ENCODE measurements at places on chromosomes 7 and 10.

GRCh38 chr7:15087771-15088170, 185.2 kb upstream of the DGKB start:
- no peak for DNase-seq

DNA sequence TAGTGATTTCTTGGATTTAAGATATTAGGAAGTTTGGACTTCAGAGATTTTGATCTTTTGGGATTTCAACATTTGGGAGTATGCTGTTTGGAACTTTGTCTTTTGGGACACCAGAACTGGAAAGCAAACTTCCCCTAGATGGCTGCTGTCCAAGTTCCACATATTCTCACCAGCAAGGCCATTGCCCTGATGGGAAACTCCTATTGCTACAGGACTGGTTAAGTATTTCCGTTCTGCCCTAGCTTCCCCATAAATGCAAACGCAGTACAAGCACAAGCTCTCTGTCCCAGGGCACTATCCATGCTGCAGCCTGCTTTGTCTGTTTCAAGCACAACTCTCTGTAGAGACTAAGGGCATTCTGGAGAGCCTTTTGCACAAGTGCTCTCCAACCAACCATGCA, 79.3 kb upstream of the SLC25A13 start:
- DNase-seq = no peak

- DNase-seq = no peak
These were observed 314.3 kb downstream of the HPSE2 start for GRCh38 chr10:98921316-98921715.

- no peak for DNase-seq
These were observed 135.0 kb downstream of the DYNC1I1 start for GRCh38 chr7:95907337-95907736.

GRCh38 chr10:3119796-3120459, 52.6 kb downstream of the PFKP start:
- peak; percentile 42 for DNase-seq

DNA sequence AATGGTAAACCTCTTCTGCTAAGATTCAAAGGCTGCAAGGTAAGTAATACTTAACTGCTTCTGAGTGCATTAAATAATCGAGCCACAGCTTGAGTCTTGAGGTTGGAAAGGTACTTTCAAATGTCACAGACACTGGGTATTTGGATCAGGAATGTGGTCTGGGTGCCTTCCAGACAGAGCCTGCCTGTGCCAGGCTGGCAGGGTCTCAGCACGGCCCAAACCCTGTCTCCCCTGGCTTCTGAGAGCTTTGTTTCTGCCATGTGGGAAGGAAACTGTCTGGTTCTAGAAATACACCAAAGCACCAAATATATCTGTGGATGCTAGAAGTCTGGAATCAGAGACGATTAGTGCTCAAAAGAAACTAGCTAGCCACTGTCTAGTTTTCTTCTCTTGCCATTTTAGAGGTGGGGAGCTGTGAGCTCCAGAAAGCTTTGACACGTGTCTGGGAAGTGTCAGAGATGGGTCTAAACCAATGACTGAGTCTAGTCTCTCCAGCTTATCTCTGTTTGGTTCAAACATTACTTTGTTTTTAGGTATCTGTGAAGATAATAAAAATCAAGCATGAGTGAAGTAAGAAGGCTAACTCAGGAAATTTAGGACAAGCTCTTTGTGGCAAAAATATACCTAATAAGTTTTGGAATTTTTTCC, 162.8 kb downstream of the CYP26A1 start:
- no peak for DNase-seq

DNA sequence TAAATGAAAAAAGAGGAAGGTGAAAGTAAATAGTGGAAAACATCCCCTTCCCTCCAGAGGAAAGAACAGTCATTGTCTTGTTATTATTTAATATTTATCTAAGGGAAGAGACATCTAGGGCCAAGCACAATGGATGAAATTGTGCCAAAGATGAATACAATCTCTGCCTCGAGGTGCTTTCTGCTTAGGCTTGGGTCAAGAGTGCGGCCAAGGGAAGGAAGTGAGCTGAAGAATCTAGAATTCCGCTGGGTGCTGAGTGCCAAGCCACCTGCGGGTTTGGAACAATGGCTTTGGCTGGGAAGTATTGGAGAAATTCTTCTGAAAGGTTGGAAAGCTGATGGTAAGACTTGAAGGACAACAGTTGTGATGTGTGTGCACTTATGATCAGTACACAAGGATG, 531.3 kb upstream of the FZD8 start:
- DNase-seq = peak; percentile 23

DNA sequence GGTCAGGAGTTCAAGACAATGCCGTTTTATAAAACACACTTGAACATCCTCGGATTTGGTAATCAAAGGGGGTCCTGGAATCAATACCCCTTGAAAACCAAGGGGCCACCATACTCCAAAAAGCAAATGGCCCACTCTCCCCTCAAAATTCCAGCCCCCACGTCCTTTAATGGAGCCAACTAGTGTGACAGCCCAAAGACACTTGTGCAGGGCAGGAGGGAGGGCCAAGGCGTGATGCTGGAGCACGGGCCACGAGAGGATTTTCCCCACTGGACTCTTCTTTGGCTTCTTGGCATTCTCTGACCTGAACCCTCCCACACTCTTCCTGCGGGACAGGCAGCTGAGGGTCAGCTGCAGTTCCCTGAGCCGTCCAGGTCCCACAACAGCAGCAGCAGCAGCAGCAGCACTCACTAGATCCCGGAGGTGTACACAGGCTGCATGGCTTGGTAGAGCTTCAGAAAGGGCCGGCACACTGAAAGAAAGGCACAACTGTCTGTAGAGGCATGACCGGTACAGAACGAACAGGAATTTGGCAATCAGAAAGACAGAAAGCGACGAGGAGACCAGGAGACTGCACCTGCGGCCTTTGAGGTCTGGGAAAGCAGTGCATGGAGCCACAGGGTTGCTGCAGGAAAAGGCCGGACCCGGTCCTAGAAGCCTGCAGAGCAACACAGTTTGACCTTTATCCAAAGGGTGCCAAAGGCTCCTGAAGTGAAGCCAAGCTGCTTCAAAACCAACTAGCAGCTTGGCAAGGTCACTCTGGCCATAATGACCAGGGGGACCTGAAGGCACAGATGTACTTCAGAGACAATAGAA, 168.2 kb downstream of the TNS3 start:
- DNase-seq = no peak

GRCh38 chr10:125451319-125451718, 231.6 kb downstream of the TEX36 start:
- no peak for DNase-seq

DNA sequence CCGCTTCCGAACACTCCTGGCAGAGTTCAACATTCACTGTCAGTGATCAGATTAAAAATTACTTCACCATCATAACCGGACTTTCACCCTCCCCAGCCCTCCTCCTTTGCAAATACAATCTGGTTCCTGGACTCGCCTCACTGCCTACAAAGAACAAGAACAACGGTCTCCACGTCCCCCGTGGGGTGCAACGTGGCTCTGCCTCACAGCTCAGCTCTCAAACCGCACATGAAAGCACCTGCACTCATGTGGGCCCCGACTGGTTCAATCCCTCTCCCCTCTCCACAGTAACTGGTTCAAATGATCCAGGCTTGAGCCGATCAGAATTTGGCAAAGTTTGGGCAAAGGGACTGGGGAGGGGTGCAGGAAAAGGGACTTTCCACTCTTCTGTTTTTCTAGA, 21.0 kb downstream of the ASB13 start:
- no peak for DNase-seq

- DNase-seq = no peak
These were observed 47.8 kb upstream of the ELN start for GRCh38 chr7:73980206-73980605.

GRCh38 chr10:62961951-62962523, 145.9 kb upstream of the EGR2 start:
- DNase-seq = peak; percentile 15

DNA sequence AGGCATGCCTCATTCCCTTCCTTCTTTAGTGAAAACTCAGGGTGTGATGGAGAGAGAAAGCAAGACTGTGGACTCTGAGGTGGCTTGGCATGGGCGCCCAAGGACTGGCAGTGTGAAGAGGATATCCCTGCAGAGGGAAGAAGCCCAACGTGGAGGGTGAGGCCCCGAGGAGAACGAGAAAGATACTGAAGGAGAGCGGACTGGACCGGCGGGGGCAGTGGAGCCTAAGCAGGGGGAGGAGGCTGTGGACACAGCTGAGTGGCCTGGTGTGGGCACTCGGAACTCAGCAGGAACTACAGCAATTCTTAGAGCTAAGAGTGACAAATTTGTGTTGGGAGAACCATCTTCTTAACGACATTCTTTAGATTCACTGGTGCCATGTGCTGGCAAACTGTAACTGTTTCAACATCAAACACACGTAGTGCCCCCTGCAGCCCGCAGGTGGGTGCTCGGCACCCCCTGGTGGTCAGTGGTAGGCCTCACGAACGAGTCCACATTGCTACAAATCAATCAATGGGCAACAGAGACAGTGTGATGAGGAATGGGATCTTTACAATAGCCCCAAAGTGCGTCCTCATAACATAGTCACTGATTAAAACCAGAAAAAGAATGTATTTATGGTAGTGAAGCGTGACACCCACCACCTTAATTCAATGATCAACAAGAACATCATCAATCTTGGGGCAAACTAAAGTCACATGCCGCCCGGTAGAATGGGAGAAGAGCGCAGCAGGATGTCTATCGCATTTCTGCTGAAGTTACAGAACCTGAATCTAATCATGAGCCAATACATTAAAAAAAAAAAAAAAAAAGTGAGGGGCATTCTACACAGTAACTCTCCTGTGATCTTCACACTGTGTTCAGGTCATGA, 2.0 kb upstream of the SFTPA1 start:
- DNase-seq = peak; percentile 4

- no peak for DNase-seq
These were observed 130.4 kb upstream of the STEAP4 start for GRCh38 chr7:88437132-88437531.

DNA sequence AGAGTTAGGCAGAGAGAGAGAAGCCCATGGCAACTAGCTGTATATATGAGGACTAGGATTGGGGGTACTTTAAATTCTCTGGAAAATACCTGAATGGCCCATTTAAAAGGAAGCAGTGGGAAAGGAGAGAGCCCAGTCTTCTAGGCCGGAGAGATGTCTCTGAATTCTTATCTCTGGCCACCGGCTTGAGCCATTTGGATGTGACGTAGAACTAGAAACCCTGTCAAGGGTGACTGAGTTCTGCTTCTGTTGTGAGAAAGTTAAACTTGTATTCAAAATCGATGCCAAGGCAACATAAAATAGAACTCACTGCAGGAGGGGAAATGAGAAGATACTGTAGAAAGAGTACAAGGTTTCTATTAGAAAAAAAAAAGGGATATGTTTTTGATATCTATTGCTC, 6.3 kb upstream of the GSTK1 start:
- DNase-seq = no peak

GRCh38 chr10:28628184-28628893, 49.0 kb upstream of the BAMBI start:
- peak; percentile 84 for DNase-seq

DNA sequence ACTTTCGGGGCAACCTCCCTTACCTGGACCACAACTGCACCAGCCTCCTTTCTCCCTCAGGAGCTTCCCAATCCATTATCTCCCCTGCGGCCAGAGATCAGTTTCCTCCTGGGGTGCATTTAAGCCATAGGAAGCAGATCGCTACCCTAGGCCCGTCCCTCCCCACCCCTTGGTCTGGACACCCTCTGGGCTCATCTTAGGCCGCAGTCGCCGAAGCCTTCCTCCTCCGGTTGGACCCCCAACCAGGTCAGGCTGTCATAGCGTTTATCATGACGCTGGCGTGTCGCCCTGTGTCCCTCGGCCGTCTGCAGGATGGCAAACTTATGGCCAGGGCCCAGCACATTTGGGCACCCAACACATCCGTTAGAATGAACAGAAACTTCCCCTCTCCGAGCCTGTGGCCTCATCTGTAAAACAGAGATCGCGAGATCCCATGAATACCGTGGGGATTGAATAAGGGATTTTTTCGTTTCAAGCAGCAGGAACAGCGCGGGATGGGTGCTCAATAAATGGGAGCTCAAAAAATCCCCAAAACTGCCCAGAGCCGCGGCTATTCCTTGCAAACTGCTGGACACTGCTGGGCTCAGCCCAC, 669 bp upstream of the AP5Z1 start:
- peak; percentile 82 for DNase-seq

GRCh38 chr7:117092785-117093184, 139.5 kb downstream of the ST7 start:
- peak; percentile 62 for DNase-seq

DNA sequence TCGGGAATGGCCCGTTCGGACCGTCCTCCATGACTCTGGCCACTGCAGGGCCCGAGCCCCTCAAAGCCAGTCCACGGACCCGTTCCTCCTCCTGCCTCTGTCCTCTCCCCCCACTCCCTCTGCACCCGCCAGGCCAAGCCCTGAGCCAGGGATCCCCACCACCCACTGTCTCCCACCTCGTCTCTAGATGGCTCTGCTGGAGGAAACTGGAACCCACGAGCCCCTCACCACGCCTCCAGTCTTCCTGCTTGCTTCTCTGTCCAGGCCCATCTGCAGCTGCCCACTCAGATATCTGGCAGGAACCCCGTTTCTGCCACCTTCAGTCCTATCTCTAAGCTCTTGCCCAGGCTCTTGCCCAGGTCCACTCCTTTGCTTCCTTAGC, 24.3 kb downstream of the GRID2IP start:
- no peak for DNase-seq

- DNase-seq = no peak
These were observed 66.5 kb upstream of the CTBP2 start for GRCh38 chr10:125226823-125227222.

DNA sequence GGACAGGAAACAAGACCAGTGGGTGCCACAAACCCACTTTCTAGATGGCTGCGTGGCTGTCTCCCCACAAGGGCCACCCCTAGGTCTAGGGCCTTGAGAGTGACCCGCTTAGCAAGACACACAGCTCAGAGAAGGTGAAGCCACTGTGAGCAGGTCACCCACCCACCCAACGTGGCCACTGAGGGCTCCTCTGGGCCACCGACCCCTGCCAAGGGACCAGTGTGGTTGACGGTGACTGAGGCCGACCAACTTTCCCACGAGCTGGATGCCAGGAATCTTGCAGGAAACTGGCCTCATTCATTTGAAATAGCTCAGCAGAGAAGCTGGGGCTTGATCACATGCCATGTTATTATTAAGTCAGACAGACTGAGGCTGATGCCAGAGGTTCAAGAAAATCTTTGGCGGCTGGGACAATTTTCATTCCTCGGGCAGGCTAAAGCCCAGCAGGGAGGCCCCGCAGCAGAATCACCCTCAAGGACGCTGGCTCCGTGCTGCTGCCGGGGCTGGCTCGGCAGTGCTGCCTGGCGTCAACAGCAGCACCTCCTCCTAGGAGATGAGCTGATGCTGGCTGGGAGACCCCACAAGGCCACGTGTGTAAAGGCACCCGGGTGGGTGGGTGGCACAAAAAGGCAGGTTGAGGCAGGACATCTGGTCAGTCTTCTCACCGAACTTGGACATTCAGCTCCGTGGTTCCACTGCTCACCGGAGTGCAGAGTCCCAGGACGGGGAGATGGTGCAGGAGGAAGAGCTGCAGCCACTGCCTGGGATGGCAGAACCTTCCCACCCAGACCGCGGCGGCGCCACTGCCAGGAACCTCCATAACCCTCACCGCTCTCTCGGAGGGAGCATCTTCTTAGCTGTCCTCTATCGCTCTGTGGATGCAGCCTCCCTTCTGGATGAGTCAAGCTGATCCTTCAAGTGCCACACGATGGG, 57.8 kb downstream of the ZRANB1 start:
- DNase-seq = peak; percentile 81

Measured in iris pigment epithelial cell (primary cell).